Stimulated activated CD4-positive, alpha-beta T cell treated with anti-CD3 and anti-CD28 coated beads, Interleukin-2, amount 100 ng/mL, for 24 hours (primary cell): ENCODE measurements at places on chromosomes 7 and 10.

DNA sequence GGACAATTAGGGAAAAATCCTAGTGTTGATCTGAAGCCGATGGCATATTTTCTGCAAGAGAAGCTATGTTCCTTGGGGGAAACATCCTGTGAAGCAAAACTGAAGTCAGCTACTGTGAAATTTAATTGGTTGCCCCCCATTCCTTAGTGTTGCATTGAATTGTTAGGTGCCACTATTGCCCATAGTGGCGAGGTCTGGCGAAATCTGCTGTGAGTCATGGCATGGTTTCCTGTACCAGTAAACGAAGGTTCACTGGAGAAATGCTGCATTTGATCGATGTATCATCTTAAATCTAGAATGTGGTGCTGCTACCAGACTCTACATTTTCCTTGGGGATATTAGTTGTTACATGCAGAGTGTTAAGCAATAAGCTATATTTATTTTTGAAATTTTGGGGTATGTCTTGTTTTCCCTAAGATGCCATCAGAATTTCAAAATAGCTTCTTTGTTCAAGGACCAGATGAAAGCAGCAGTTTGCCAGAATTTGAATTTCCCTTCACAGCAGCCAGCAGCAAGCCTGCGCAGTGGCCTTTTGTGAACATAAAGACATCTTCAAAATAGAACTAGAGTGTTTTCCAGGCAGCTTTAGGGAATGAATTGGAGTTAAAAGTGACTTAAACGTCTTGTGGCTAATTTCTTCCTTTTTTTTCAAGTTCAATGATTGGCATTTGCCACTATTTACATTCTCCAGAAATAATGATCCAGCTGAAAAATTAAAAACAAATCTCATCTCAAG, 348.6 kb upstream of the COBL start:
- no peak for DNase-seq

GRCh38 chr7:142859829-142860228, 5.0 kb downstream of the EPHB6 start:
- no peak for DNase-seq

GRCh38 chr7:146844405-146844804, 727.8 kb downstream of the CNTNAP2 start:
- no peak for DNase-seq

- DNase-seq: no peak
Observed at GRCh38 chr10:124923684-124924083, 18.2 kb upstream of the ZRANB1 start.

- no peak for DNase-seq
Observed at GRCh38 chr7:44276571-44277221, 48.7 kb downstream of the CAMK2B start.

DNA sequence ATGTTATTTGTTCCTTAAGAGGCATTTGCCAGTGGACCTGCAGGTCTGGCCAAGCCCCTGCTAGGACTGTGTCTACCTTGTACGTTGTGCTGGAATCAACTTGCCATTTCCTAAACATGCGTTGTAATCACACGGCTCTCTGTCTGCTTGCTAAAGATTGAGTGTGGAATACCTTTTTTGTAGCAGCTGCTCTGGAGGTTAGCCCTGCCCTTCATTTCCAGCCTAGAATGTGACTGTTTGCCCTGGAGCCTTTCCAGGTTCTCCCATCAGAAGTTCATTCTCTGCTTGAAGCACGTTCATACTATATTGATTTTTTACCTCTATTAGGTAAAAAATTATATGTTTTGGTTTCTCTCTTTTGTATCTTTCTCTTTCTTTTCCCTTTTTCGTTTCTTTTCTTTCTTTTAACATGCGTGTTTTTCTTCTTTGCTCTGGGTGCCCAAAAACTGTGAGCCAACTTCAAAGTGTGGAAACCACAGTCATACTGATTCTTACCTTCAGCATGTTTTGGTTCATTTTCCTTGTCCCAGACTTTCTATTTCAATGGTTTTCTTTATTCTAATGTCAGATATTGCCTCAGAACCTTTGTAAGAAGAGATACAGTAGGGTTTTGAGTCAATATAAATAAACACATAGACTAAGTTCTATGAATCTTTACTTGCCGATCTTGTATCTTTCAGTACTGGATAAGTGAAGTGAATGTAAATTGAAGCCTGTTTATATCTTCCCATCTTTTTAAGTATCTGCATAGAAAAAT, 111.9 kb upstream of the RPA3 start:
- no peak for DNase-seq

DNA sequence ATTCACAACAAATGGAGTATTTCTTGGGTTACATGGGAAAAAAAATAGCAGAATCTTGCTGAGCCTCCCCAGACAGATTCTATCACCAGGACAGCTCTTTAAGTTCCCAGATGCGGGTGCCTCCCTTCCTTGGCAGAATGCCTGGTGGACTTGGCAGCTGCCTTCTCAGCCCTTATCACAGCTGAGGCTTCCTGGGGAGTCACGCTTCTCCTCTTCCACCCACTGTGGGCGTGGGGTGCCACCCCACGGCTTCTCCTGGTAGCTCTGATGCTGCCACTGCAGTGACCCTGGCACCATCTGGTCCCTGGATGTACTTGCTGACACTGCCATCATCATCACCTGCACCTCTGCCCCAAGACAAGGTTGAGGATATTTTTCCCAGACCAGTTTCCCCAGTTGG, 16.2 kb upstream of the NME8 start:
- no peak for DNase-seq

DNA sequence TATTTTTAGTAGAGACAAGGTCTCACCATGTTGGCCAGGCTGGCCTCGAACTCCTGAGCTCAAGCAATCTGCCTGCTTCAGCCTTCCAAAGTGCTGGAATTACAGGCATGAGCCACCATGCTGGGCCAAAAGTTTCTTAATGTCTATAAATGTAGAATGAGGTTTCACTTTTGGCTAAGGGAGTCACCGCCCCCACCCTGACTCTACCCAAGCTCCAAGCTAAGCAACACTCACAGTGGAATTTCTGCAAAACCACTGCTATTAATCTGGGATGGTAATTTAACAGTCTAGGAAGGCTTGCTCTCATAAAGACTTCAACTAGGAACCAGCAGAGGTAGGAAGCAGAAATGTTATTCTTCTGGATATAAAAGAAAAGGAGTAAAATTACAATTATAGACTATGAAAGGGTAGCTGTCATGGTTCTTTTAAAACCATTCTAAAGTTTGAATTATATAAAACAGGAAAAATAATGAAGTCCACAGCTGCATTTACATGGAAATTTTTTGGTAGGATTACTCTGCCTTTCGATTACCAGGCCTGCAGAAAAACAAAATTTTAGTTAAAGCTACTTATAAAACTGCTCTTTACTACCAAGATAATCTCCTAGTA, 211.6 kb downstream of the SFMBT2 start:
- no peak for DNase-seq

- DNase-seq: no peak
Observed at GRCh38 chr10:117560942-117561341, 18.4 kb downstream of the EMX2 start.

GRCh38 chr7:157558875-157559595, 222.2 kb downstream of the DNAJB6 start:
- no peak for DNase-seq

DNA sequence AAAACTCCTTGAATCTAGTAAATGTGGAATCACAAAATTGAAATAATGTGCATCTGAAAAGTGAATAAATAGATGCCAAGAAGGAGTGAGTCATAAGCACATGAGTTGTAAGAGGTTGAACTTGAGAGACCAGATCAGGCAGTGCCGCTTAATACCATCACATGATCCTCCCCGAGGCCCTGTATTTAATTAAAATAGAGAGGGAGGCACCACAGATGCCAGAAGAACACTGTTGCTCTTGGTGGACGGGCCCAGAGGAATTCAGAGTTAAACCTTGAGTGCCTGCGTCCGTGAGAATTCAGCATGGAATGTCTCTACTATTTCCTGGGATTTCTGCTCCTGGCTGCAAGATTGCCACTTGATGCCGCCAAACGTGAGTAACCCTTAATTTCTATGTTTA, at the start of gene GPNMB:
Gene GPNMB (plus strand): TSS at position 221 of the 400 bp plus-strand sequence. CDS start 83 bp downstream, at position 304.
- DNase-seq: no peak

- DNase-seq: no peak
Observed at GRCh38 chr7:151238924-151239836, 6.9 kb downstream of the CHPF2 start.

DNA sequence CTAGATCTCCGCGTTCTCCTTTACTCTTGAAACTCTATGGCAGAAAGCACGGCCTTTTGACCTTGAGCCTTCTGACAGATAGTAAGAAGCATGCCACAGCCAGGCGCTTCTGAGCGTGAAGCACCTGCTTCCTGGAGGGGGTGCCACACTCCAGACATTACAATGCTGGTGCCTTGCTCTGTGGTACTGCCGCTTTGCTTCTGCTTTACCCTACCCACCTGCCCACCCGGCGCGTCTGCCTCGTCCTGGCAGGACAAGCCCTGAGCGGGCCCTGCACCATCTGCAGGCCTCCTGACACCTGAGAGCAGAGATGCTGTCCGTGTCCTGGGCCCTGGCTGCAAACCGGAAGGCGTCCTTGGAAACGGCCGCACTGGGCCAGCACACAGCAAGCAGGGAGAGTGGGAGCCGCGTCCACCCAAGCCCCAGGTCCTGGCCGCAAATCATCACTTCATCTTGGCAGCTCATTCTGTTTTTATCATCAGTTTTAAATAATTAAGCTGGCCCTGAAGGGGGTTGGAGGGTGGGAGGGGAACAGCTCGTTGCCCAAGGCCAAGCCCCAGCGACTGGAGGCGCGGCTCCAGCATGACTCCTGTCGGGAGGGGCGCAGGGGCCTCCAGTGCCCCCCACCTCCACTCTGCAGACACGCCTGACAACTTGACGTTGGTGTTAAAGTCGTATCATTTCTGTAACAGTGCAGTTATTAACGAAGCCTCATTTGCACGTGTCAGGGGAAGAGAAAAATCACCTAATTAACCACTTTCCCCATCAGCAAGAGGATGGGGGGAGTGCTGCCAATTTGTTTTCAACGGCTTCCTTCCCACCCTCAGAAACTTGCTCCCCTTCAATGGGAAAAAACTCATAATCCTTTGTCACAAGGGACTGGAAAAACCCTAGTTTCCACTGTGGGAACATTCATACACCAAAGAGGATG, 132.2 kb downstream of the MAD1L1 start:
- no peak for DNase-seq

GRCh38 chr10:10564081-10564794, 453.4 kb upstream of the CELF2 start:
- DNase-seq: no peak

GRCh38 chr7:330511-331230, 40.7 kb downstream of the FOXL3 start:
- no peak for DNase-seq

- no peak for DNase-seq
Observed at GRCh38 chr7:105885387-105886111, 9.2 kb upstream of the ATXN7L1 start.

DNA sequence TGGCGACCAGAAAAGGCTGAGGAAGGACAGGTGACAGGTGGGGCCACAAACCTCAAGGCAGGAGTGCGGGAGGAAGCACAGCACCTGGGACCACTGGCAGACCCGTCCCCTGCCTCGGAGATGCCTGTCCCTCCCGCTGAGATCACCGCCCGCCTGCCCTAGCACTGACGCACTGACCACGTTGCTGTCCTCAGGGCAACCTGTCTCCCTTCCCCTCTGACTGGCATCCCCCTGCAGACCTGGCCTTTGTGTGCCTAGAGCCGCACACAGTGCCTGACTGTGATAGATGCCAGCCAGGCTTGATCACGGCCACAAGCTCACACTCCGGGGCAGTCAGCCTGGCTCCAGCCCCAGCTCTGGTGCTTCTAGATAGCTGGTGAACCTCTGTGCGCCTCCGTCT, 58.4 kb upstream of the EN2 start:
- DNase-seq: no peak

DNA sequence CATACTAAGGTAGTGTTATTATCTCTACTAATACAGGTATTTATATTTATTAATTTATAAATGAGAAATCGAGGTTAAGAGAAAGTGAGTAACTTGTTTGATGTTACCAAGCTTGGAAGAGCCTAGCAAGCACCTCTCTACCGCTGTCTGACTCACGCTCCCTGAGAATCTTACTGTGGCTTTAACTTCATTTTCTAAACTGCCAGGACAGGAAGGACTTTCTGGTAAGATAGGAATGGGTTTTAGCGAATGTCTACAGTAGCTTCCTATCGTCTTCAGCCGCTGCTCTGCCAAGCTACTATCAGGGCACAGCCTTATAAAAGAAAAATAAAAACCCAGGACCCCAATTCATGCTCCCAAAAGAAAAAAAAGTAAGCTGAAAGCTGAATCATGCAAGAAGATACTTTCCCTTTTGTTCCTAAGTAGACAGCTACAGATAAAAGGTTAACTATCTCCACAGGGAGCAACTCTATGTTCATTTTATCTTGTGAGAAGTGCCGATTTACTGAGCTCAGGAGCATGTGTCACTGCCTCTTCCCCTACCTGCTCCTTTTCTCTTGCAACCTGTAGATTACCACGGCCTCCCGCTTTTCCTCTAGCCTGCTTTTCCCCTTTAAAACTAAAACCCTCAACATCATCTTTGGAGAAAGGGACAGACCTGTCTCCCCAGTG, 60.2 kb downstream of the THNSL1 start:
- DNase-seq: no peak

GRCh38 chr10:119608316-119609155, 11.8 kb upstream of the TIAL1 start:
- peak; percentile 38 for DNase-seq

DNA sequence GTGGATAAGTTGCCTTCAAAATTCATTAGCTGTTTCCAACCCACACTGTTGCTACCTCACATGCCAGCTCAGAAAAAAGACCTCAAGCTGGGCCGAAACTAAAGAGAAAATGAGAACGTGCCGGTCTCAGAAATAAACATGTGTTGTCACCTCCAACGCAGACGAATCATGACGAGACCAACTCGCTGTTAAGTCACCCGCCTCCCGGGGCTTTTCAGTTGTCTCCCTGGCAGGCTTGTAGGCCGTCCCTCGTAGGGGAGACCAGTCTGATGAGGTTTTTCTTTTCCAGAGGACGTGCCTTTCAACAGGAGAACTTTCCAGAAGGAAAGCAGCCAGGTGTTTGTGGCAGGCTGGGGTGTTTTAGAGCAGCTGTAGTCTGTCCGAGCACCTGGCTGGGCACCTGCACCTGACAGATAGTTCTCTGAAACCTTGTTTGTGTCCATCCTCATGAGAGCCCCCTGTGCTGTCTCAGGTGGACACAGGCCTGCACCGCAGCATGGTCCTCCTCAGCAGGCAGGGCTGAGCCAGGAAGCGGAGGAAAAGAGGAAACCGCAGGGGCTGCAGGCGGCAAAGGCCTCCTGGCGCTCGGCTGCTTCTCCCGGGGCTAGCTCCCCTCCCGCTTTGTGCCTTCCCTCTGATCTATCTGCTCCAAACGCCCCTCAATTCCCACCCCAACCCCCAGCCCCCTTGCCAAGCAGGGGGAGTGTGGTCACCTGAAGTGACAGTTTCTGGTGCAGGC, 78.8 kb downstream of the CHST15 start:
- no peak for DNase-seq

DNA sequence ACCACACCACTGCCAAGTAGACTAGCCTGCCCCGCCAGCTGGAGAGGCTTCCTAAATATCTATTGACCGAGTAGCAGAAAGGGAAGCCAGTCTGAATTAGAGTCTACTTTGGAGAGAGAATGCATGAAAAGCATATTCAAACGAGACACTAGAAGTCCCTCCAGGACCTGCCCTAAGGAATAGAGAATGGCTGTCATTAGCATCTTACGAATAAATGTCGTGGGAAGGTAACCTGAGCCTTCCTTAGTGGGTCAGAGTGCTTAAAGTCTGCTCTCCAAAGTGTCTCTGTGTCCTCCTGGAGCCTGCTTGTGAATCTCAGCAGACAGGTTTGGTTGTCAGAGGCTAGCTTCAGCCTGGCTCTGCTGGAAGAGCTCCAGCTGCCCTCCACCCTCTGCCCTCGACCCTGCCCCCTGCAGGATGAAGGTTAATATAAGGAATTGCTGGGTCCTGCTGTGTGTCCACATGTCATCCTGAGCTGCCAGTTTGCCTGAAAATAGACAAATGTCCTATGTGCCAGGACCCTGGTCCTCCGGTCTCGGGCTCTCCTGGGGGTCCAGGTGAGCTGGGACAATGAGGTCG, 33.4 kb downstream of the FAM241B start:
- DNase-seq: no peak
